ENCODE measurements at places on chromosomes 2 and 18.

DNA sequence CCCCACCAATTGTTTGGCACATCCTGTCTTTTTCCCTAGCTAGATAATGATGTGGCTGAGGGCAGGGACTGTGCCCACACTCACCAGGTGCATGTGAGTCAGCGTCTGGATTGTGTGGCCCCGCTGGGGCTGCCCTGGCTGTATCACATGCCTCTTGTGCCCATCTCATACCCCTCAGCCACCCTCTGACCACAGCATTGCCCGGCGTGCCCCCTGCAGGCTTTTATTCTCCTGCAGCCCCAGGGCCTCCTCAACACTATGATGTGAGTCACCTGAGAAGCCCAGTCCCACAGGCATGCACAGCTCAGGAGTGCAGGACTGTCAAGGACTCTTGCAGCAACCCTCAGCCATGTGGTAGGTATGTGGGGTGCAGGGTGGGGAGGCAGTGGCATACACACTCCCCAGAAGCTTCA, 14.8 kb upstream of the STEAP3 start:
- no peak for DNase-seq

- DNase-seq: no peak
Measured at GRCh38 chr2:120536141-120536540, 190.2 kb downstream of the INHBB start.

DNA sequence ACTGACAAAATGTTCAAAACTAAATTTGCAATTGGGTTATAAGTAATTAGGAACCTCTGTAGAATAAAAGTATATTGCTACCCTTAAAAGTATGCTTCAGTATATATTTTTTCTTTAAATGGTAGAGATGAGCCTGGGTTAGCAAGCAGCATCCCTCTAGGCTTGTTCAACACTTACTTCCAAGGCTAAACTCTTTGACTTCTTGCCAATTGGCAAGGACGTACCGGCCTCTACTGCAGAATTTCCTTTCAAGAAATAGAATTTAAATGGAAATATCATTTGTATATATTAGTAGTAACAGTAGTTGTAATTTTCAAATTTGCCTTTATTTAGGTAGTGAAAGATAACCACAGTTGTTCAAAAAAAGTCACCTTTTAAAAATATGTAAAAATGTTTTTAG, 105.1 kb upstream of the SLC38A11 start:
- DNase-seq: no peak

DNA sequence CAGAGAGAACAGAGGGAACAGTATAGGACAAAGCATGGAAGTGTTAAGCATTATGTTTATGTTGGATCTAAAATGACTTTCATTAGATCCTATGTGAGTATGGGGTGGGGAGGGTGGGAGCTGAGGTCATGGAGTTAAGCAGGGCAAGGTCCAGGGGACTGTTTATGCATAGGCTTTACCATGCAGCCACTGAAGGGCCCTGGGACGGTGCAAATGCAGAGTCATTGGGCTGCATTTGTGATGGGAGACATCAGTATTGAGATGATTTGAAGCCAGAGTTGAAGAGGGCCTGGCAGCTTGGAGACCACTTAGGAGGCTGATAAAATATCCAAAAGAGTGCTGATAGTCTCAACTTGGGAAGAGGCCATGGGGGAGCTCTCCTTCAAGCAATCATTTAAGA, 22.7 kb downstream of the IL1RL2 start:
- DNase-seq: no peak

GRCh38 chr2:54545702-54546450, 89.7 kb downstream of the SPTBN1 start:
- DNase-seq: no peak

- no peak for DNase-seq
Measured at GRCh38 chr2:28232295-28232694, 160.4 kb upstream of the FOSL2 start.

DNA sequence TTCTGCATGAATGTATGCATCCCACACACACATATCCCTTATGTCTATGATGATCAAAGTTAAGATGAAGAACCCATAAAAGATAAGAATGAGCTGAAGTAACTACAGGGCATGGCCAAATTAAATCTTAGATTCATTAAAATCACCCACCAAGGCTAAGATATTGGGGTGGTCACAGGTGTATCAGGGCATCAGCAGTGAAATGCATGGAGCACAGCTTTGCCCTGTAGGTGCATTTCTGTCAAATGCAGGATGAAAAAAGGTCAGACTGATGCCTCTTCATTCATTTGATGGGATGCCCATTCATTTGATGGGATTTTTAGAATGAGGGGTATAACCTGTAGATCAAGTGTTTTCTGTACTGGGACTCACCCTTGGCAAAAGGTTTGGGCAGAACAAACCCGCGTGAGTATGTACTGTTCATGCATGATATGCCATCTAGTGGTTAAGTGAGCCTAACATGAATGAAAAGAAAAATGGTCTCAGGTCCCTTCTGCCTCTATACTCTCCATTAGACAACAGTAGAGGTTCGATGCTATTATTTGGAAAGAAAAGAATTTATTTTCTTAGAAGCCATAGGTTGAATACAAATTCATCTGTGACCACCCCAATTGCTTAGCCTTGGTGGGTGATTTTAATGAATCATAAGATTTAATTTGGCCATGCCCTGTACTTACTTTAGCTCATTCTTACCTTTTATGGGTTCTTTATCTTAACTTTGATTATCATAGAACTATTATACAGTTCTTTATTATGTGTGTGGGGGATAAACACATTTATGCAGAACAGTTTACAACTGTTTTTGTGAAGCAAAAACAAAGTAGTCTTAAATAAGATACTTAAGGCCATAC, 43.2 kb upstream of the NOSTRIN start:
- DNase-seq: no peak

GRCh38 chr2:41123341-41123740, 671.5 kb upstream of the SLC8A1 start:
- no peak for DNase-seq

DNA sequence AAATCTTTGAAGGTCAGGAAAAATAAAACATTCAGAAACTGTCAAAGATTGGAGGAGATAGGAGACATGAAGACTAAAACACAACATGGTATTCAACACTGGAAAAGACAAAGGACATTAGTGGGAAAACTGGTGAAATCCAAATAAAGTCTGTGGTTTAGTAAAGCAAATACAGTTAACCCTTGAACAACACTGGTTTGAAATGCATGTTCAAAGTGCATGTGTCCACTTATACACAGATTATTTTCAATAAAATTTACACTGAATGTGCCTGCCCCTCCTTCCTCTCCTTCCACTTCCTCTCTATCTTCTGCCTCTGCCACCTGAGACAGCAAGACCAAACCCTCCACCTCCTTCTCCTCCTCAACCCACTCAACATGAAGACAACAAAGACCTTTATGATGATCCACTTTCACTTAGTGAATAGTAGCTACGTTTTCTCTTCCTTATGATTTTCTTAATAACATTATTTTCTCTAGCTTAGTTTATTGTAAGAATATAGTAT, 14.5 kb downstream of the OLA1 start:
- DNase-seq: no peak
